ENCODE measurements at places on chromosomes 1 and 21. TPM values are rescaled to one million over a fixed set of nuclear protein-coding genes. Genes with fewer than 3 reads are reported as not detected.

BCAN gene
- not detected for total RNA-seq

ECM1 gene
- 2.1 TPM for total RNA-seq

C4BPB gene
- total RNA-seq: 1.1 TPM

BATF3 gene
- total RNA-seq: 31.4 TPM

ADAM30 gene
- total RNA-seq: not detected

FPGT gene
- 7.7 TPM for total RNA-seq

SLAMF9 gene
- total RNA-seq: 0.41 TPM

SEMA6C gene
- total RNA-seq: 0.72 TPM

CLCA2 gene
- total RNA-seq: not detected

MAD2L2 gene
- 49.1 TPM for total RNA-seq

S100A7A gene
- not detected for total RNA-seq

LIPI gene
- total RNA-seq: not detected

GNG4 gene
- 19.4 TPM for total RNA-seq

PLPPR4 gene
- not detected for total RNA-seq

SMPDL3B gene
- total RNA-seq: 1.1 TPM

OMA1 gene
- 6.4 TPM for total RNA-seq

CR1L gene
- not detected for total RNA-seq

RYR2 gene
- total RNA-seq: 0.10 TPM

ELAPOR1 gene
- 0.49 TPM for total RNA-seq

PRDM16 gene
- 0.21 TPM for total RNA-seq

ASTN1 gene
- total RNA-seq: not detected

SERINC2 gene
- 19.5 TPM for total RNA-seq

RGSL1 gene
- total RNA-seq: not detected

PTAFR gene
- 0.31 TPM for total RNA-seq

FGR gene
- total RNA-seq: not detected

VSIG8 gene
- 0.06 TPM for total RNA-seq

SUCO gene
- total RNA-seq: 9.6 TPM

CHIA gene
- total RNA-seq: not detected

TMPRSS3 gene
- total RNA-seq: 0.38 TPM

PPM1J gene
- total RNA-seq: 1.1 TPM

DMRTA2 gene
- total RNA-seq: 0.15 TPM

LTN1 gene
- 8.5 TPM for total RNA-seq

B4GALT2 gene
- total RNA-seq: 71.1 TPM

CDC20 gene
- total RNA-seq: 216 TPM

LPAR3 gene
- total RNA-seq: 0.22 TPM

ERG gene
- 0.06 TPM for total RNA-seq

KRTAP19-3 gene
- total RNA-seq: not detected

ZSWIM5 gene
- 0.52 TPM for total RNA-seq

AMPD1 gene
- total RNA-seq: not detected

ERICH3 gene
- total RNA-seq: not detected

CRYAA gene
- not detected for total RNA-seq

CYP4Z1 gene
- total RNA-seq: not detected

CLCA1 gene
- total RNA-seq: not detected

KRTCAP2 gene
- 230 TPM for total RNA-seq

ANGPTL7 gene
- total RNA-seq: not detected

RGS7 gene
- total RNA-seq: 0.03 TPM

PKNOX1 gene
- total RNA-seq: 7.0 TPM

RLF gene
- 7.1 TPM for total RNA-seq

UBXN10 gene
- total RNA-seq: not detected

GPR161 gene
- 9.2 TPM for total RNA-seq

KCNJ10 gene
- total RNA-seq: not detected

C1orf185 gene
- total RNA-seq: not detected

ZNF683 gene
- total RNA-seq: not detected

SPRR2G gene
- total RNA-seq: not detected
